ENCODE measurements at places on chromosomes 1 and 21.

GRCh38 chr1:110785612-110786011, 87.3 kb upstream of the CD53 start:
- no peak for DNase-seq

GRCh38 chr1:246597340-246597739, 31.1 kb downstream of the CNST start:
- peak; percentile 60 for DNase-seq

- DNase-seq: no peak
Measured at GRCh38 chr1:214453109-214453722, 98.2 kb downstream of the PTPN14 start.

GRCh38 chr1:44848456-44849181, 5.6 kb upstream of the PTCH2 start:
- no peak for DNase-seq

DNA sequence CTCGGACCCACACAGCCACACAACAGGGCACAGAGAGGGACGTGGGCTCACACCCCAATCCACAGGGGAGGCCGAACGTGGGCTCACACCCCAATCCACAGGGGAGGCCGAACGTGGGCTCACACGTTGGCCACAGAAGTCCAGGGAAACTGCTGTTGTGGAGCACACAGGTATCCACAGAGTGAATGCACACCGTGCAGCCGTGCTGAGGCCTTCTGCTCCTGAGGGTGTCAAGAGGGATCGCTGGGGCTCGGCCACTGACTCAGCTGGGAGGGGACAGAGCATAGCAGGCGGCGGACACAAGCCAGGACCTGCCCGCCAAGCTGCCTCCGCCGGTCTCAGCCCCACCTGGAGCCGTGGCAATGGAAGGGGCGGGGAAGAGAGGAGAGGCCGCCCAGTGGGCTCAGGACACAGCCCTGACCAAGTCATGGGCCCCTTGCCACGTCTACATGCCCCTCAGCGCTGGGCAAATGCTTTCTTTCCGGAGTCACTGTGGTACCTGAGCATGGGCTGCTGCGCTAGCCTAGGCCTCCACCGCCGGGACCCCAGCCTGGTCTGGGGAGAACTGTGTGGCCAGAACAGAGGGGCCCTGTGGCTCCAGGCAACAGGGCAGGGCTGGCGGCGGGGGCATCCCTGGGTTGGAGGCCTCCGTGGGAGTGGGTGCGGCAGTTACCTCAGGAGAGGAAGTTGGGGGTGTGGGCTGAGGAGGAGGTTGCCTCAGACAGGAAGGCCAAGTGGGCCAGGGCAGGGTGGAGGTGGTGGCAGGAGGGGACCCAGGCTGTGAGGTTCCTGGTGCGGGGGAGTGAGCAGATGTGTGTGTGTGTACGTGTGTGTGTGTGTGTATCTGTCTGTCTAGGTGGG, 1.2 kb downstream of the SYTL1 start:
- no peak for DNase-seq

DNA sequence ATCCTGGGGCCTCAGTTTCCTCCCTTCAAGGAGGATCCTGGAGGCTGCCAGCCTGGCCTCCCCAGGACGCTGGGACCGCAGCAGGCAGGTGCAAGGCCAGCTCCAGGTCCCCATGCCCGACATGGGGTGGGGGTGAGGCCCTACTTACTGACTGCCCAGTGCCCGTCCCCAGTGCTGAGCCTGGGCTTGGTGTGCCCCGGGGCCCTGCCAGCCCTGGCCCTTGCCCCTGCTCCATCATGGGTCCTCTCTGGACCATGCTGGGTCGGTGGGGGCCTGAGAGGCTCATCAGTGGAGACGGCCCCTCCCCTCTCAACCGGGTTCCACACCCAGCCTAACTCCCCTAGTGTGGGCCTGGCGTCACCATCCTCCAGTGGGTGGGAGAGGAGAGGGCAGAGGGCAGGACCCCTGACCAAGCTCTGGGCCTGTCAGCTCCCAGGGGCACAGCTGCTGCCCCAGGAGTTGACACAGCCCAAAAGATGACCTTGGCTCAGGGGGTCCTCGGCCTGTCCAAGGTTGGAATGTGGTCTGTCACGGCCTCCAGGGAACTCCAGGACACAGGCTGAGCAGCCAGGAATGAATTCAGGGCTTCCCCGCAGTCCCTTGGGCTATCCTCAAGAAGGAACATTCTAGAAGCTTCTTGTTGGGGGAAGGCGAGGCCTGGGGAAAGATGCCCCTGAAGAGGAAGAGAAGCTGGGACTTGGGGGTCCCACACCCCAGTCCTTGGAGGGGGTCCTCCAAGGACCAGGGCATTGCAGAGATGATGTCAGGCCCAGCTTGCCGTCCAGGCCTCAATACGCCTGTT, 17.6 kb upstream of the ARF1 start:
- DNase-seq: no peak

- DNase-seq: no peak
Measured at GRCh38 chr1:164914208-164914607, 355.2 kb downstream of the PBX1 start.

GRCh38 chr1:191804311-191804710, 354.0 kb upstream of the RGS18 start:
- peak; percentile 23 for DNase-seq

GRCh38 chr1:220708244-220708643, 18.1 kb downstream of the C1orf115 start:
- DNase-seq: no peak

DNA sequence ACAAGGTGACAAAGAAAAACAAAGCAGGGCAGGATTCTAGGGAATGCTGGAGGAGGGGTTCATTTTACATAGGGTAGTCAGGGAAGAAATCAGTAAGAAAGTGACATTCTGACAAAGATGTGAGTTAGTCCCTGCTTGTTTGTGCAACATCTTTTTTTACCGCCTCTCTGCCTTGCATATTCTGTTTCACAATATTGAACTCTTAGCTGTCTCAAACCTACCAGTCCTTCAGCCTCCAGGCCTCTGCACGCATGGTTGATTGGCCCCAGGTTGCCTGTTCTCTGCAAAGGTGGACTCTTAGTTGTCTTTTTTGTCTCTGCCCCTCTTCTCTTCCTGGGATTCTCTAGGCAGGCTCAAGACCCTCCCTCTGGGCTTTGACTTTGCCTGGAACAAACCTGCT, 152.2 kb upstream of the RUNX1 start:
- no peak for DNase-seq

DNA sequence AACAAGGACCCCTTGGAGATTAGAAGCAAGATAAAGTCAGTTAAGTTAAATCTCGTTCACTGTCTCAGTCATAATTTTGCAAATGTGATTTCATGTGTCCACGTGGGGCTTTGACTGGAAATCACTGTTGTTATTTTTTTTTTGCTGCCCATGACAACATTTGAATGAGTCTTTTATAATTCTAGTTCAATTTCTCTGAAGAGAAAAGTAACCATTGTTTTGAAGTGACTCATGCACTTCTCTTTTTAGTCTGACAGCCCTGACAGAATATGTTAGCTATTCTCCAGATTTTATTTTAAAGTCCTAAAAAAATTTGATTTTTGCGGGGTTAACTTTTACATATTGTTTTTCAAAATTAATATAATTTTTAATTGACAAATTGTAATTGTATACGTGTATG, 30.7 kb upstream of the NLRP3 start:
- DNase-seq: no peak

- peak; percentile 52 for DNase-seq
Measured at GRCh38 chr21:42257091-42257765, 38.3 kb downstream of the ABCG1 start.

DNA sequence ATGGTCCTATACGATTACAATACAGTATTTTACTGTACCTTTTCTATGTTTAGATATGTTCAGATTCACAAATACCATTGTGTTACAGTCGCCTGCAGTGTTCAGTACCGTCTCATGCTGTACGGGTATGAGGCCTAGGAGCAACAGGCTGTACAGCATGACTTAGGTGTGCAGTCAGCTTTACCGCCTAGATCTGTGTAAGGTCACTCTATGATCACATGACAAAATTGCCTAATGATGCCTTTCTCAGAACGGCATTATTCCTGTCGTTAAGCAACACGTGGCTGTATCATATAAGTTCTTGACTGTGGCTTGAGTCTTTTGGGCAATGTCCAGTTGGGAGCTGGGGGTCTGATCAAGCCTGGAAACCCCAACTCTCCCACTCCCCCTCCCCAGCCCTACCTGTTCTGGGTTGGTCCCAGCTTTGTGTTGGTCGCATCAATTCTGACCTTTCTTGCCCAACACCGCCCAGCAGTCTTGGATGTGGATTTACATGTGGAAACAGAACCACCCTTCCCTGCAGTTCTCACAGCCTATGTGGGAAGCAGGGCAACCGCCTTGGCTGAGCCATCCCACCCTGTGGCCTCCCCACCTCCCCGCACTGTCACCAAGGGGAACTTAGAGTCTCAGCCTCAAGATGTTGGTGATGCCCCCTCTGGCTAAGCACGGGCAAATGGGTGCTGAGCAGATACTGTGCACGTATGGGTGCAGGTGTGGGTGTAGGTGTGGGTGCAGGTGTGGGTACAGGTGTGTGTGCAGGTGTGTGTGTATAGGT, 80.2 kb upstream of the ACTL8 start:
- DNase-seq: no peak

GRCh38 chr21:27189870-27190269, 223.0 kb upstream of the ADAMTS5 start:
- DNase-seq: no peak

- no peak for DNase-seq
Measured at GRCh38 chr1:13623021-13623637, 39.5 kb downstream of the PDPN start.

GRCh38 chr1:99672530-99673213, 26.8 kb downstream of the PALMD start:
- peak; percentile 32 for DNase-seq

DNA sequence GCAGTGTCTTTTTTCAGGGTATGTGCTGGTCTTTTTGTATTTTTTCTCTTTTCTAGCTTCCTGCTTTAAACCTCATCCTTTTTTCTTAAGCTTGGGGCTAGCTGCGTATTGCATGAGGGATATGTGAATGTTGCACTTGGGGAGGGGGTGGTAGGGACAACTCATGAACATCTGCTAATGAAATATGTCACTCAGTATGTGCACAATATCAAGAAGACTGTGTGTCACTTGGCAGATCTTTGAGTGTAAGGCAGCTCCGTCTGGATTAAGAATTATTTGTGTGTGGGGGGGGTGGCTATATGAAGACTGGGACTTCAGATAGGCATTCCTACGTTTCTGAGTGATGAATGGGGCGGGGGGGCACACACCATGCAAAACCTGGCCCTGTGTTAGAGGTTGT, 170.4 kb upstream of the CACNA1E start:
- DNase-seq: no peak

GRCh38 chr21:26686705-26687104, 113.6 kb upstream of the CYYR1 start:
- DNase-seq: no peak

- no peak for DNase-seq
Measured at GRCh38 chr1:96291468-96291867, 430.1 kb upstream of the PTBP2 start.

GRCh38 chr21:28793043-28793442, 199.6 kb downstream of the LTN1 start:
- no peak for DNase-seq

DNA sequence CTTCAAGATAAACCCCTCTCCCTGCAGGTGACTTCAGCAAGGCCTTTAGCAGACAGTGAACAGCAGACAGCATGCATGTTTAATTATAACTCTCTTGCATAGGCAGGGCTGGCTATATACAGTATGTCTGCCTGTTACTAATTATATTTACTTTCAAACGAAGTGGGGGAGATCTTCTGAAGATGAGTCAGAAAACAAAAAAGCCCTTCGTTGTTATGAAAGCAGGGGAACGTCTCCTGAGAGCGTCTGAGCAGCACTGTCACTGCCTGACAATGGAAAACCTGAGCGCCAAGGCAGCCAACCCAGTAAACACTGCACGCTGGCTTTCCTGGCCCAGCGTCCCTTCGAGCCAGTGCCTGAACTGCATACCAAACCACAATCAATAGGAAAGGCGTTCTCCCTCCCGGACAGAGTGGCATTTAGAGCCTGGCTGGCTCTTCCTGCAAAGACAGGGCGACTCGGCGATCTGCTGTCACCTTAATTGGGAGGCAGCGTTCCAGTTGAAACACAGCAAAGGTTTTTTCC, 54.1 kb downstream of the TOMM20 start:
- DNase-seq: peak; percentile 58

- DNase-seq: no peak
Measured at GRCh38 chr21:29640080-29640508, 299.7 kb downstream of the GRIK1 start.

DNA sequence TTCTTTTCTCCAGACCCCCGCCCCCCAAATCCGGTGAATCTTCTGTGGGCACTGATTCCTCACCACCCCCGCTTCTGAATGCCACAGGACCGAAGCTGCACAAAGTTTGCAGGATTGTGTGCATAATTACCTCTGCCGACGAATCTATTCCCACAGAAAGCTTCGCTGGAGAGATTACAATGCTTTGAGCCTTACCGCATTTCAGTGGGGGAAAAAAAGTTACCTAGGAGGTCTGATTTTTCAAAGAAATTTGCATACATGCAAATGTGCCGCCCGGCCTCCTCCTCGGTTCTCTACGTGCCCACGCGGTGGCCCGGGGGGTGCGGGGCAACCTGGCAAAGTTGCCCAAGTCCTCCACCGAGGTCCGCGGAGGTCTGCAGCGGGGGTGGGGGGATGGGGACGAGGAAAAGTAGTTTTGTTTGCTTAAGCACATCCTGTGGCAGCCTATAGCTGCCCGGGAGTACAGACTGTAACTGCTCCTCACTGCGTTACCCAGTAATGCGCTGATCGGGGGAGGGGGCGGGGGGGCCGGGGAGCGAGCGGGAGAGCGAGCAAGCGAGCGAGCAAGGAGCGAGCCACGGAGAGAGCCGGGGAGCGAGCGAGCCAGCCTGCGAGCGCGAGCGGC, 563 bp upstream of the NFIA start:
- peak; percentile 86 for DNase-seq

DNA sequence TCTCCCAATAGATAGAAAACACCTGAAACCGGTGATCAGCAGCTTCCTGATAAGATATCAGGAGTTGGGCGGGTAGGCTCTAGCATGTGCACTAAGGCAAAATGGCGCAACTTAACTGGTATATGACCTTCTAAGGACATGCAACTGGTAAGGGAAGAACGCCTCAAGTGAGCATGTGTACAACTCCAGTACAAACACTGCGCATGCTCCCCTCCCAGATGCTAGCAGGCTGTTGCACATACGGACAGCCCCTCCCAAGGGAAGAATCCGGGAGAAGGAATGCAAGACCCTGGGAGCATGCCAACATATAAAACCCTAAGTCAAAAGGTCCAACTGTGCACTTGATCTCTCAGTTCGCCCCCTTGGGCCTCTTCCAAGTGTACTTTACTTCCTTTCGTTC, 110.8 kb downstream of the TSEN15 start:
- no peak for DNase-seq

All from right hindlimb (tissue), 1 donor.